ENCODE measurements at places on chromosomes 3 and 15.

DNA sequence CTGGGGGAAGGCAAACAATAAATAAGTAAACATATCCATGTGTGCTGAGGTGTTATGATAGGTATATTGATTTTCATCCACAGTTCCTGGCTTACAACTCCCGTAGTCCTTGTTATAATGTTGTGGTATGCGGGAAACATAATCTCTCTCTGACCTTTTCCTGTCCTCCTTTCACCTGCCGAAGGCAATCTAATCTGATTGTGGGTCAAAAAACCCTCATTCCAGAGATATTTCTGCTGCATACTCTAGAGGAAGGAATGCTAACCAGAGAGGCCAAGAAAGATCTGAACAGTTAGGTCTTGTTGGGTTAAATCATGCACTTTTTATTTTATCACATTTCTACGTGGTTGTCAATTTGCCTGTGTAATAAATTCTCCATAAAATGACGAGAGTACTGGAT lies 383.6 kb upstream of the SEMA6D start:
- DNase-seq: no peak

- DNase-seq: no peak
Measured at GRCh38 chr15:45136378-45136764, 6.6 kb downstream of the DUOX1 start.

- no peak for DNase-seq
Measured at GRCh38 chr3:55711646-55712045, 224.5 kb upstream of the WNT5A start.

DNA sequence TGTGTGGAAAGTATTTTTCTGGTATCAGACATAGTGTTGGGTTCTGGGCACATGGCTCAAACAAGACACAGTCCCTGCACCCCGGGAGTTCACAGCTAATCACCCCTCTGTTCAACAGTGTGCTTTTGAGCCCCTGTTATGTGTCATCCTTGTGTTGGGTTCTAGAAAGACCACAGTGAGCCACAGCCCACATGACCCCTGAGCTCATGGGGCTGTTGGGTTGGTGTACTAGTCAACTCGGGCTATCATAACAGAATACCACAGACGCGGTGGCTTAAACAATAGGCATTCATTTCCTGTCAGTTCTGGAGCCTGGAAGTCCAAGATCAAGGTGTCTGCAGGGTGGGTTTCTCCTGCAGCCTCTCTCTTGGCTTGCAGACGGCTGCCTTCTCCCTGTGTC lies 100.0 kb downstream of the DNAJB8 start:
- DNase-seq: no peak

DNA sequence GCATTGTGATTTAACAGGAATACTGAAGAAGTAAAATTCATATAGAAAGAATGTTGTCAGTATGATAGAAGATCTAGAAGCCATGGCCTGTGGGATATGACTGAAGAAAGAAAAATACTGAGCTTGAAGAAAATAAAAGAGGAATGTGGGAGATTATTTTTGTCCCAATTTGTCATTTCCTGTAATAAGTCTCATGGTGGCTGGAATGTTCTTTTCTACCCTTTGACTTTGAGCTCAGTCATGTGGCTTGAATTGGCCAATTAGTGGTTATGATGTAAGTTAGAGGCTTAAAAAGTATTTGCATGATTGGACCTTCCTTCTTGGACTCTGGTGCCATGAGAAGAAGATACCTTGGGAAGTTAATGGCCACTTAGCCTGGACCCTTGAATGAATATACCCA lies 14.1 kb downstream of the APH1B start:
- DNase-seq: no peak

DNA sequence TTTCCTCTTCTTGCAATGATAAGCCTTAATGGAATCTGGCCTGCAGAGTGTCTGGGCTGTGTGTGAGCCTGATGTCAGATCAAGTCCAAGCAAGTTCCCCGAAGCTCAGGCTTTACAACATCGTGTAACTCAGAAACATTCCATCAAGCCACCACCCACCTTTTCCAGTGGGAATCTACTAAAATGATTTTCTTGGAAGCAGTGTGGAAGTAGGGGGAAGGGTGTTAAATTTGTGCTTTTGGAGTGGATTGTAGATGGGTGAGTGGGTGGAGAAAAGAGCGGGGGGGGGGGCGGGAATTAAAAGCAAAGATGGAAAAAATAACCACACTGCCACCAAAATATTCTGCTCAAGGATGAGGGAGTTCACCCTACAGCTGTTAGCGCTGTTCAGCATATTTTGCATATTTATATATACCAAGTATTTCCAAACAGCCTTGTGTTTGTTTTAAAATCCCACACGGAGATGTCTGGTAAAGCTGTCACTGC lies 53.6 kb downstream of the VGLL3 start:
- no peak for DNase-seq

DNA sequence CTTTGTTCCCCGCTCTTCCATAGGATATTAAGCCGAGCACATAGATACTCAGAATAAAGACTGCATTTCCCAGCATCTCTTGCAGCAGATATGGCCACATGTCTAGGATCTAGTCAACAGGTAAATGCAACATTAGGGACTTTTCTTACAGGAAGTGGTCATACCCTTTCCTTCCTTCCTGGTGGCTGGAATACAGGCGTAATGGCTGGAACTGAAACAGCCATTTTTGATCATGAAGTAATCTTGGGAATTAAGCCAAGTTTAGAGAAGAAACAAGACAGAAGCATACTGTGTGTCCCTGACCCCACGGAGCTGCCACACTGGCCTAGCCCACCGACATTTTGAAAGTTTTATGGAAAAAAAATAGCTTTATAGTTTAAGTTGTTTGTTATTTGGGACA lies 234.0 kb downstream of the XXYLT1 start:
- DNase-seq: no peak
